Tibial nerve (tissue), 4 donors: ENCODE measurements at places on chromosomes 12 and 14. TPM values are rescaled to one million over a fixed set of nuclear protein-coding genes. Genes with fewer than 3 reads are reported as not detected.

FAR2 gene
- total RNA-seq = 8.4 TPM

DNA sequence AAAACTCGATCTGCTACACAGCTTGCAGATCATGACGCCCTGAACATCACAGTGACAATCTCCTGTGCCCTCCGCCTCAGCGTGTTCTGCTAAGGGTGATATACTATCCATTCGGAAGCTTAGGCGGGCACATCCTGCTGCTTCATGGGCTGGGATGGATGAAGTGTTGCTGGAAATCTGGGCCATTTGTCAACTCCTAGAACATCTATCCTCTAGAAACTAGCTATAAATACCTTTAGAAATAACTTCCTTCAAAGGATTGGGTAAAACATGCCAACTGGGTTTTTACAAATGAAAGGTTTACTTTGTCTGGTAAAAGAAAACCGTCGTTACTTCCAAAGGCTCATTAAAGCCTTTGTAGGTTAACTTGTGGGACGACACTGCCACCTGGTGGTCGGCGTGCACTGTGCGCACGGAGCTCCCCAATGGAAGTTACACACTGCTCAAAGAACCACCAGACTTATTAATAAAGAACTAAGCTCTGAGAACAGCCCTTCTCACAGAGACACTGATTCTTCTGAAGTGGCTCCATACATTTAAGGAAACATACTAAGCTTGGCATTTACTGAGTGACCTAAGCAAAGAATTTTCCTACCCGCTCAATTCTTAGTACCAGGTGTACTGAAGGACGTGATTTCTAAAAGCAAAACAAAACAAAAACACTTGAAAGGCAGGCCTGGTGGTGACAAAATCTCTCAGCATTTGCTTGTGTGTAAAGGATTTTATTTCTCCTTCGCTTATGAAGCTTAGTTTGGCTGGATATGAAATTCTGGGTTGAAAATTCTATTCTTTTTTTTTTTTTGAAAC is 21.6 kb upstream of the CACNA2D4 start:
- no peaks in the 10 kb centered on the region for H3K27me3 ChIP-seq
- peak overlapping the region; percentile 52 for H3K27ac ChIP-seq

GRCh38 chr14:52402812-52403526 is 88.9 kb downstream of the PTGER2 start:
- H3K36me3 ChIP-seq = no peaks in the 10 kb centered on the region
- H3K4me1 ChIP-seq = no peaks in the 10 kb centered on the region
- H3K27me3 ChIP-seq = no peaks in the 10 kb centered on the region
- DNase-seq = no peak
- no peak overlapping the region for H3K4me3 ChIP-seq

DNA sequence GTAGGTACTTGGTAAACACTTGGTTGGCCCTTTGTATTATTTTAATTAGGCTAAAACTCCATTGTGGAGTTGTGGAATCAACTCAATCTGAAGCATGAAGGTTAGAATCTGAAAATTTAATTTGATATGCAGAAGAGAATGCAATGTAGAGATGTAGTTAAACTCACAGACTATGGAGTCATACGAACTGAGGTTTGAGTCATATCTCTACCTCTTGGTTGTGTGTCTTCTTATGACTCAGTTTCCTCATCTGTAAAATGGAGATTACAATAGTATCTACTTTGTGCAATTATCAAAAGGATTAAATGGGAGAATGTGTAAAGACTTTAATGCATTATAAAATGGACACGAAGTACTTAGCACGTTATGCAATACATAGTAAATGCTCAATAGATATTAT is 146.0 kb upstream of the IFNG-AS1 start:
- H3K4me1 ChIP-seq = no peaks in the 10 kb centered on the region
- H3K36me3 ChIP-seq = no peaks in the 10 kb centered on the region
- no peak for DNase-seq
- H3K27ac ChIP-seq = no peak overlapping the region
- H3K27me3 ChIP-seq = no peaks in the 10 kb centered on the region
- no peak overlapping the region for H3K4me3 ChIP-seq

DNA sequence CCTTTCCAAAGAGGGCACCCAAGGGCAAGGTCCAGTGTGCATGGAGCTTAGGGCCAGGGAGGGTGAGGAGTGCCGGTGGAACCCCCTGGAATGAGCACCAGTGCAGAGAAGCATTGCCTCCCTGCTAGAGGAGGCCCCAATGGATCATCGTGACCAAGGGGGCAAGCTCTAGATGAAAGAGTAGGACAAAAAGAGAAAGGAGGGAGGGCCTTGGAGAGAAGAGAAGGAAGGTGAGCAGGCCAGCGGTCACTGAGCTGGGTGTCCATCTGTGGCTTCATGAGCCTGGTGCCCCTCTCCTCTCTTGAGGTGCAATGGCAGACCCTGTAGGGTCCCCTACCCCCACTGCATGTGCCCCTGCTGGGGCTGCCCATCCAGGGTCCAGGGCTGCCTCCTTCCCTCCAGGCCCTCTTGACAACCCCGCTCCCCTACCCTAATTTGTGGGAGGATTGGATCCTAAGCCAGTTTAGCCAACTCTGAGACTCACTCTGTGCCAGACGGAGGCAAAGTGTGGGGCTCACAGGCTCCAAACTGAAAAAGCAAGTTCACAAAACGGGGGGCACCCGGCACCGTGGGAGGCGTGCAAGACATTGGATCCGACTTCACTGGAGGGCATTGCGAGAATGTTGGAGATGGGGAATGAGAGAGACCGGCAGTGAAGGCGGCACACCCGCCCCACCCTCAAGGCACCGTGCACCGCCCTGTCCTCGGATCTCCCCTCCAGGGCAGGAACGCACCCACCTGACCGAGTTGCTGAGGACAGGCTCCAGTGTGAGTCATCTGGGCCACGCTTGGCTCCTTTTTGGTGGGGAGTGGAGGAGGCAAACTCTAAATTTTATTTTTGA is 207.5 kb downstream of the KIF26A start:
- H3K27ac ChIP-seq = no peak overlapping the region
- H3K27me3 ChIP-seq = no peaks in the 10 kb centered on the region
- DNase-seq = no peak
- no peaks in the 10 kb centered on the region for H3K36me3 ChIP-seq
- no peaks in the 10 kb centered on the region for H3K4me1 ChIP-seq

DNA sequence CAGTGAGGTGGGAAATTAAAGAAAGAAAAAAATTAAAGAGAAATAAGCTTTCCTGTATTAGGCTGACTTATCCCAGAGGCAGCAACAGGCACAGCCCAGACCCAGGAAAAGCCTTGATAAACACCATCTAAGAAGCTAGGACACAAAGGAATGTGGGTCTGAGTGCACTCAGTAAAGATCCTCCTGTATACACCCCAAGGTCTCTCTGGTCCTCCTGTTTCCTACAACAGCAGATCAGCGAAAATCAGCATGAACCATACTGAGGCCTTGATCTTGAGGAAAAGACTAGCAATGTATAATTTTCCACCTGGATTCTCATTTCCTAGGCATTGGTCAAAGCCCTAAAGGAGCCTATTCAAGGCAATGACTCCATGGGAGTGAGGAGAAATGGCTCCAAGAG is 486.3 kb upstream of the CCDC196 start:
- H3K4me1 ChIP-seq = no peaks in the 10 kb centered on the region
- no peak overlapping the region for H3K4me3 ChIP-seq
- no peak for DNase-seq
- H3K36me3 ChIP-seq = no peaks in the 10 kb centered on the region
- H3K27ac ChIP-seq = no peak overlapping the region
- H3K27me3 ChIP-seq = no peaks in the 10 kb centered on the region

GRCh38 chr12:117141097-117141898 is 42.1 kb upstream of the TESC start:
- H3K4me1 ChIP-seq = peaks cover 23% of the 10 kb centered on the region
- no peaks in the 10 kb centered on the region for H3K27me3 ChIP-seq
- DNase-seq = no peak
- peak overlapping the region; percentile 5 for H3K4me3 ChIP-seq
- no peak overlapping the region for H3K27ac ChIP-seq
- H3K36me3 ChIP-seq = peaks cover 8% of the 10 kb centered on the region
